ENCODE measurements at places on chromosomes 2 and 18.

GRCh38 chr2:19839438-19839837 lies 62.3 kb downstream of the TTC32 start:
- no peak for DNase-seq

DNA sequence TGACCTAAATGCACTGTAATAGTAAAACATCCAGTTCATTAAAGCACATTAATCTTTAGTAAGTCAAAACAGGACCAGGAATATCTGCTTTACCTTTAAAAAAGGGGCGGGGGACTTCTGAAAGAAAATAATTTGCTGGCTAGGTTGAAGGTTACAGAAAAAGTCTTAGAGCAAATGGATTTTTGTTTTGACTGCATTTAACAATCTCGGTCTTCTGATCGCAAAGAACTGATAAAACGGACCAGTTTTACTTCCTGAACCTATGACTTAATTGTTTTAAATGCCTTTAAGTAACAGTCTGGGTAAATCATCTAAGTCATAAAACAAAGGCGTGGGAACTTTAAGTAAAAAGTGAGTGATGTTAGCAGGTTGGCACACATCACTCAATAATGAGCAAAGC lies 783 bp downstream of the BUB1 start:
- DNase-seq, result no peak

GRCh38 chr2:147631294-147631693 lies 213.5 kb upstream of the ACVR2A start:
- no peak for DNase-seq

- DNase-seq, result no peak
Observed at GRCh38 chr2:228728961-228729360, 542.1 kb downstream of the PID1 start.

DNA sequence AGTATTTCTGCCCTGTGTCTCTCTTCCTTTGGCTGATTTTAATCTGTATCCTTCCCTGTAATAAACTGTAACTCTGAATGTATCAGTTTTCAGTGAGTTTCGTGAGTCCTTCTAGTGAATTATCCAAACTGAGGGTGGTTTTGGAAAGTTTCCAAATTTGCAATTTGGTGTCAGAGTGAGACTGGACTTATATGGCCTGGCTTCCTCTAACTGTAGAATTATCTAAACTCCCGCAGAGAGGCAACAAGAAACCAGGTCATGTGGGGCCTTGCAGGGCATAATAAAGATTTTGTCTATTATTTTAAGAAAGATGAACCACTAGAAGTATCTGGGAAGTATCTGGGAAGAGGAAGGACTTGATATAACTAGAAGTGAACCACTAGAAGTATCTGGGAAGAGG lies 95.3 kb upstream of the RNF152 start:
- DNase-seq, result no peak

DNA sequence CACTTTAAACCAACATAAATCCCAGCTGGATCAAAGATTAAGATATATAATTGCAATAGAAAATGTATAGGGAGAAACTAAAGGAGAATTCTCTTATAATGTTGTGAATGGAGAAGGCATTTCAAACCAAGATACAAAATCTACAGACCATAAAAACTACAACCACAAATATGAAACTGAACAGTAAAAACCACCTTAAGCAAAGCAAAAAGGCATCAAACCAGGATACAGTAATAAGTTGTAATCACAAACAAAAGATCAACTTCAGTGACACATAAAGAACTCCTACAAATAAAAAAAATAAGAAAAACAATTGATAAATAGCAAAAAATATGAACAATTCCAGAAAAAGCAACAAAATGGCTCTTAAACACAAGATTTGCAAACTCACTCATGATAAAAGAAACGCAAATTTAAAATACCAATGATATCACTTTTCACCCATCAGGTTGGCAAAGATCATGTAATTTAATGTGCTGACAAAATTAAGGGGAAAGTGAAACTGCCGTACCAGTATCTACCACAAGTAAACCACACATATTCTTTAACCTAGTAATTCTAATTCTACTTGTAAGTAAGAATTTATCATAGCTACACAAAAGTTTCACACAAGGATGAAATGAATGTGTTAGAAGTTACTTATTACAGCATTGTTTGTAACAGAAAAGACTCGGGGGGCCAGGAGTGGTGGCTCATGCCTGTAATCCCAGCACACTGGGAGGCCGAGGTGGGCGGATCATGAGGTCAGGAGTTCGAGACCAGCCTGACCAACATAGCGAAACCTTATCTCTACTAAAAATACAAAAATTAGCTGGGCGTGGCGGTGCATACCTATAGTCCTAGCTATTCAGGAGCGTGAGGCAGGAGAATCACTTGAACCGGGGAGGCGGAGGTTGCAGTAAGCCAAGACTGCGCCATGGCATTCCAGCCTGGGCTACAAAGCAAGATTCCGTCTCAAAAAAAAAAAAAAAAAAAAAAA lies 101.9 kb downstream of the USP34 start:
- no peak for DNase-seq

GRCh38 chr2:74142340-74142739 lies 5.4 kb downstream of the BOLA3 start:
- DNase-seq, result no peak

- no peak for DNase-seq
Observed at GRCh38 chr18:25100418-25100817, 251.5 kb downstream of the ZNF521 start.

DNA sequence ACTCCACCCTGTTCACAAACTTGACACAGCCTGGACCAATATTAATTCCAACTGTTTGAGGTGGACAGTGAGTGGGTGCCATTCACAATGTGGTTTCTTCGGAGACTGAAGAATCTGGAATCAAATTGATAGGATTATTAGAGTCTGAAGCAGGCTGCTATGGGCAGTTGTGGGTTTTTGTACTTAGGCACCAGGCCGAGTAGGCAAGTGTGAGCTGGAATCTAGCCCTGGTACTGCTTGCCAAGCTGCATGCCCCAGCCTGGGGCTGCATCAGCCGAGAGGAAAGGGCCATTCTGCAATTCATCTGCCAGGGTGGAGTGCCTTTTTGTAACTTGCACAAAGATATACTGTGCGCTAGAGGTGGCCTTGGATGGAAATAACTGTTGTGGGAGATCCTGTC lies 654.7 kb upstream of the FANCL start:
- no peak for DNase-seq

- DNase-seq, result no peak
Observed at GRCh38 chr2:130966775-130967490, 126.3 kb downstream of the FAM168B start.

DNA sequence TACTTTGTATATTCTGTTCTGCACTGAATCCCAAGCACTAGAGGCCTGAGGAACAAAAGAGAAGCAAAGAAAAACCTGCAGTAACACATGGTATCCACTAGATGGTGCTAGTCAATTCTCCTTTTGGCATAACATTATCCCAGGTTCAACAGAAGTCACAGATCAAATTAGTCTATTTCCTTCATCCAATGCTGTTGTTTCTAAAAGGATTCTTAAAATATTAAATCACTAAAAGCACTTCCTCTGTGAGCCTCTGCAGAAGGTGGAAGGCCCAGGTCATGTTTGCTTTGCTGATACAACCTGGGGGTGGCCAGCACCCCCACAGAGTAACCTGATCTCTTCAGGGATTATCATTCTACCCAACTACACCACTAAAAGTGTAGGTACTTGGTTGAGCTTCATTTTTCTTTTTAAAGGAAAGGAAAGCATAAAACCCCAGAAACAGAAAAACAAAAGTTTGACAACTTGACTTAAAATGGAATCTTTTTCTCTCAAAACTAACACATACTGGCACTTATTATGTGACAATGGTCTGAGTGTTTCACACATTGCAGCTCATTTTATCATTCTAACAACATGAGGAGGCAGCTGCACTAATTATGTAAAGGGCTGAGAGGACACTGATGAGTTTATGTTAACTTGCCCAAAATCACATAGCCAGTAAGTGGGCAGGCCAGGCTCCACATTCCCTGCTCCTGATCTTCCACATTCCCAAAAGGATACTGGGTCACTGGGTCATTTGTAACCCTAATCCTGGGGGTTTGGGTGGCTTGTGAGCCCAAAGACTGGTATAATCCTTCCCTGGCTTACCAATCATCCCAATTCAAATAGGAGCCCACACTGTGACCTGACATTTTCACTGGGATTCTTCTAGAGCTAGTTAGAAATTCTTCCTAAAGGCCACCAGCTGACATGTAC lies 66.8 kb upstream of the DNER start:
- DNase-seq, result no peak

DNA sequence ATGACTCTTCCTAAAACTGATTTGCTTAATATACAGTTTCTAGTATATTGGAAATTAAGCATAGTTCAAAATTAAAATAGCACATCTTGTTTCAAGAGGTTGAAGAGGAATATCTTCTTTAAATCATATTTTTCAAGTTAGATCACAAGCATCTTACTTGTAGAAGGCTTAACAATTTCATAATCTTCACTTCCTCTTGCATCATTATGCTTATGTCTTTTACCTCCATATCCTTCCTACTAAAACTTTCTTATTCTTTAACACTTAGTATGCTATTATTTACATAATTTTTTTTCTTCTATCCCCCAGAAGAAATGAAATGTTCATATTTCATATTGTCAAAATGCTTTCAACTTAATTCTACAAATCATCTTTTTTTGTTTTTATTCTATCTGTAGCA lies 1354.9 kb upstream of the TMEFF2 start:
- no peak for DNase-seq

DNA sequence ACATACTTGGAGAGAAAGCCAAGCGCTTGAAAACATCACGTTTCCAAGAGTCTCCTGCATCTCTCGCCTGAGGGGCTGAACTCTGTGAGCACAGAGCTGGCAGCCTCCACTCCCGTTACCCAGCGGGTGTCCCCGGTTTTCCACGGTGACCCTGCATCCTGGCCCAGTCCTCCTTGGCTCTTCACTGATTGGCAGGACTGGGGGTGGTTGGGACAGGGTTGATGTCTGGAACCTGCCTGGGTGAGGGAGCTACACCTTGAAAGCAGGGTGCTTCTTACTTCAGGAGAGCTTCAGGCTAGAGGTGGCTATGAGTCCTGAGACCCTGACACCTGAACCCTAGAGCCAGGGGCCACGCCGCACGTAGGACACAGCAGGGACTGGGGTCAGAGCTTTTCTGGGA lies 234.1 kb downstream of the DYSF start:
- DNase-seq, result no peak

DNA sequence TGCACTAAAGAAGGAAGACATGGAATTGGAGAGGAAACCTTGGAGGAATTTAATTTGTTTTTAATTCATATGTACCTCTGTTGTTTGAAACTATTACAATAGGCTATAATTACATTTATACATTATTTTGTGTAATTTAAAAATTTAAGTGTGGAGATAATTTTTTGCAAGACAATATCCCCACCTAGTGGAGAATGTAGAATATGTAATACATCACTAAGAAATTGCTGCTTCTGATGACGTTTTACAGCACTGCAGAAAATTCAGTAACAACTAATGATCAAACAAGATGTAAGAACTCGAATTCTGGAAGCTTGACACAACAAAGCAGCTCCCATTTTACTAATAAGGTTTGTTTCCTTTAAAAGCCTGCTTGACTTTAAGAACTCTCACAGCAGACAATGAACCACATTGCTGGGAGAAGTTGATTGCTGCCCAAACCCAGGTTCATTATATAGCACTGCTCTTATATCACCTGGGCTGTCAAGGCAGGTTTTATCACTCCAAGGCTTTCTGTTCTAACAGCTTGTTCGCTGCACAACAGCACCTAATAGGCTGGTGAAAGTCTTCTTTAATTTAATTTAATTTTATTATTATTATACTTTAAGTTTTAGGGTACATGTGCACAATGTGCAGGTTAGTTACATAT lies 53.4 kb downstream of the THADA start:
- no peak for DNase-seq

DNA sequence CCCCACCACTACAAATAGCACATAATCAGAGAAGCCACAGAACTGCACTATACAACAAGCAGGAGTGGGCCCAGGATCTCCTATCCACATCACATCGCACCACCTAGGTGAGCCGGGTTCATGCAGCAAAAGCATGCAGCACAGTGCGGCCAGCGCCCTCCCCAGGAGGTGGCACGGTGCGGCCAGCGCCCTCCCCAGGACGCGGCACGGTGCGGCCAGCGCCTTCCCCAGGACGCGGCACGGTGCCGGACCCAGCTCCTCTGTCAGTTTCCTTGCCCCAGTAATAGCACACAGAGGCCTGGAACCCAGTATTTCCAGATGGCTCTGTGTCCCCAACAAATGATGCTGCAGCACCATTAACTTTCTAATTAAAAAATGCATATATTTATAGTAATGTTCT lies 114.1 kb downstream of the EIPR1 start:
- DNase-seq, result no peak

DNA sequence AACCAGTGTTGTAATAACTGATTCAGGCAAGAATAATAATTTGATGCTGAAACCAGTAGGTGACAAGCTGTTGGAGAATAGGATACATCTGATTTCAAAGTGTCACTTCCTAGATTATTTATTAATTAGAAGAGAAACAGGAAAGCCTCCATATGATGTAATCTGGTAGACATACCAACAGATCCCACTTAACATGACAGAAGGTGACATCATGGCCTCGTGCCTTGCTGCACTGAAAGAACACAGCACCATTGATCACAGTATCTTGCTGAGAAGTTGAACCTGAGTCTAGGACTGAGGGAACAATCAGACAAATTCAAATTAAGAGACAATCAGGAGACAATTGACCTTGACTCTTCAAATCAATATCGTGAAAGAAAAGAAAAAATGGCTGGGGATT lies 131.6 kb upstream of the DLGAP1 start:
- no peak for DNase-seq

- DNase-seq, result no peak
Observed at GRCh38 chr2:177183860-177184259, 28.7 kb upstream of the HNRNPA3 start.

GRCh38 chr18:9712611-9713010 lies 4.5 kb downstream of the RAB31 start:
- DNase-seq, result no peak

DNA sequence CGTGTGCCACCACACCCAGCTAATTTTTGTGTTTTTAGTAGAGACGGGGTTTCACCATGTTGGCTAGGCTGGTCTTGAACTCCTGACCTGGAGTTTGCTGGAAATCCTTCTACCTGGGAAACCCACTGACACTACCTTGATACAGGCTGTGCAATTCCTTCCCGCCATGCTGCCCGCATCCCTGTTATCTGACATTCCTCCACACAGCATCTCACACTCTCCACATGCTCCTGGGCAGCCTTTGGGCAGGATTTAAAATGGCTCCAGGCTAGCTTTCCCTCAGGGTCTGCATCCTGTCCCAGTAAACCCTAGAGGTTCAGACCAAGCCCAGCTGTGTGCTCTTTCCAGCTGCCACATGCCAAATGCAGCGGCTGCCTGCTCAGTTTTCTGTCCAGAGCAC lies 319.5 kb upstream of the CXCR4 start:
- no peak for DNase-seq

DNA sequence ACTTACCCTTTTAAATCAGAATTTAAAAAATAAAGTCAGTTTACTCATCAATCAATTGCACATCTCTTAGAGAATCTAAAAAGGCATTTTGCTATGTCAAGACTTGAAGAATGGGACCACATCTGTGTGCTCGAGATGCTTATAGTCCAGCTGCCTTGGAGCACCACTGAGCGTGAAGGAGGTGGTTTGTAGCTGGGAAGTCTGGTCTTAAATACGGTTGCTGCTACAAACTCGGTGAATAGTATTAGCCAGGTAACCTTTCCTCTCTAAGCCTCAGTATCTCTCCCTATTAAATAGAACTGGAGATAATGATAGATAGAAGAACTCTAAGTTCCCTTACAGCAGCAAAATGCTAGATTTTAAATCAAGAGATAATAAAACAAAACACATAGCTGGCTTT lies 289.7 kb downstream of the TRIB2 start:
- DNase-seq, result no peak
